ENCODE measurements at places on chromosomes 12 and 14.

DNA sequence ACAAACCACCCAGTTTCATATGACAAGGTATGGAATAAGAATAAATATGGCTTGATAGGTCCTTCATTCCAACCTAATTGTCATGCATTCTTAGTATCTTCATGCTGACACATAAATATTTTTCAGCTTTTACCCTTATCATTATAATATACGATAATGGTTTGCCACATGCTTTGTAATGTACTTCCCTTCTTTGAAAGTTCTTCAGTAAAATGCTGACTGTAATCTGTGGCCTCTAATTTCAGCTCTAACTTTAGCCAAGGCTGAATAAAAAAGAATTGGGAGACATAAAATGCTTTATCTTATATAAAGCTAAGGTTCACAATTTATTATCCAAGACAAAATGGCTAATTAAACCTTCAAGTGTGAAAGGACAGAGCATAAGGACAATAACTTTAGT is 2.6 kb upstream of the MAP4K5 start:
- no peak for DNase-seq

DNA sequence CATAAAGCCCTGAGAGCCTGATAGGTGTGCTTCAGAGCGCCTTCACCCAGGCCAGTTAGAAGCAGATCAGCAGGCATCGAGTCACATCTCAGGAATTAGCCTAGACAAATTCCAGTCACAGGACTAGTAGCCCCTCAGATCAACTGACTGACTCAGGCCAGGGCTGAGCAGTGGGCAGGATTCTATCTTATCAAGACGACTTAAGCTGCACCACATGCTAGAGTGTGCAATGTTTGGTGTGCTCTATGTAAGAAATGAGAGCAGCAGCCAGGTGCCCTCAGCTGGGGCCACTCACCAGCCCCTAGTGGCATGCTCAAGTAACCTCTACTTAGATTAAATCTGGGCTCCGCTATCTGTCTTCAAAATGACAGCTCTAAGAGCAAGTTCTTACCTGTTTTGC is 19.7 kb upstream of the NGB start:
- no peak for DNase-seq

GRCh38 chr12:2764398-2764797 is 30.4 kb upstream of the FKBP4 start:
- DNase-seq, result no peak

DNA sequence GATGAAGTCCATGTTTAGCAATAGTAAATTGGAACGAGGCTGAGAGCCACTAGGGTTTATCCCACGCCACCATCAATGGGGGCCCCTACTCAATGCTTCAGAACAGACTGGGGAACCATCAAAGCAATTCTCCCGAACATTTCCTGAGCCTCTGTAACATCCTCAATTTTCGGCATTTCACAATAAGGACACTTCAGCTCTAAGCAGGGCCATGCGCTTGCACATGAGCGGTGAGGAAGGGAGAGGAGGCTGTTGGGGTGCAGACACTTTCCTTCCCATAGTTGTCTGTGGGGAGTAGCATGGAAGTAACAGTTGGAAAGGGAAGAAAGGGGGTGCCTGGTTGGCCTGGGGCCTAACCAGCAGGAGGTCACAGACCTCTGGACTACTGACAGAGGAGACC is 129.9 kb upstream of the PRMT8 start:
- DNase-seq, result no peak

DNA sequence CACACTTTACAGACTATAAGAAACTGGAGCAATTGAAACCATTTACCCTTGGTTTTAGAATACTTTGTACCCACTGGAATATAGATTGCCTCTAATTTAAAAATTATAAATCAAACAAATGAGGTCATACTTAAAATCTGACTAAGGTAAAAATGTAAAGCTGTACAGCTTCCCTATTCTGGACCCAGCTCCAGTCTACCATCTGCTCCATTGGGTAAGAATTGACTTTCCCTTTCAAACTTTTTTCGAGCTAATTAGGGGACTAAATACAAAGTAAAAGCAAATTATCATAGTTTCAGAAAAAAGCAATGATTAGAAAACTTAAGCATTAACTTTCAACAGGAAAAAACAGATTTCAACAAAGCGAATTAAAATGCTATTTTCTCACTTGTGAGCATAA is 4.3 kb downstream of the KRR1 start:
- DNase-seq, result no peak

DNA sequence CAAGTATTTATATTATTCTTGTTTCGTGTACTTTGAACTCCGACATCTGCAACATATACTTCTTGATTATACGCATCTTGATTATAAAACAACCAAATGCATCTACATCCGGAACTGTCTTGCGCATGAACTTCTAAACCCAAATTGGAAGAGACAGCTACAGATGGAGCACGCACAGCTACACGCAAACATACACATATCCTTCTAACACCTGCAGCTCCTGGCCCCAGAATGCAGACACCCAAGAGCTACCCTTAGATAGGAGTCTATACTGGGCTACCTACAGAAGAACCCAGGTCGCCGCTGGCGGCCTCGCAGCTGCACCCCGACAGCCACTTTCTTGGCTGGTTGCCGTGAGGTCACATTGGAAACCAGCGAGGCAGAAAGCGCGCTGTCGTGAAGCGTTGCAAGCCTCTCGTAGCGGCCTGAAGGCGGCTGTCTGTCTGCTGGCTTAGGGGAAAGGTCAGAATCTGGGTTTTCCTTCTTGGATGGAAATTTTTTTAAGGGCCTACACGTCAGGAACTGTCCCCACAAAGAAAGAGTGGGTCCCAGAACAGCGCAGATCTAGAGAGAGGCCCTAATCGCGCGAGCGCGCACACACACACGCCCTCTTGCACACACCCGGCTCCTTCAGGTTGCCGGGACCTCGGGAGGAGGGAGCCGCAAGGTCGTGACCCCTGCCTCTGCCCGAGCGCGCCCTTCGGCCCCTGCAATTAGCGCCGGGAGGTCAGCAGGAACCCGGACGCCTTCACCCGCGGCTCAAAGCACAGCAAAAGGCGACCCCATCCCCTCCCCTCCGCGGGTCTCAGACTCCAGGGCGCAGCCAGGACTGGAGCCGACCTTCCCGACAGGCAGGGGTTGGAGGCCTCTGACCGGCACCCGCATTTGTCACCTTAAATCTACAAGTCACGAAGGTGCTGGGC is 17.0 kb downstream of the TBX3 start:
- no peak for DNase-seq

DNA sequence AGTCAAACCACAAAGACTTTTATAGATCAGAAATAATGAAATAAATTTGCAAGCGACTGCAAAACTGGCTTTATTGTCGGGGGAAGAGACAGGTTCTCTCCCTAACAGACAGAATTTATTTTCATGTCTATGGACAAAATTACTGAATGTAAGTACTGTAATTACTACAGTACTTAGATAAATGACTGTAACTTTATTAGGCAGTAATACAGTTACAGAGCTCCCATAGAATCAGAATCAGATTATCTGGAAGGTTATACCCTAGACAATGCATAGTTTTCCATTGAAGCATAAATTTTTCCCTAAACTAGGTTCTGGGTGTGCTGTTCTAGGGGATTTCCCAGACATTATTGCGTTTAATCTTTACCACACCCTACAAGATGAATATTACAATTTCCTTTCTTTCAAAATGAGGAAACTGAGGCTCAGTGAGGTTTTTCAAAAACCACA is 114.2 kb downstream of the C12orf75 start:
- no peak for DNase-seq

DNA sequence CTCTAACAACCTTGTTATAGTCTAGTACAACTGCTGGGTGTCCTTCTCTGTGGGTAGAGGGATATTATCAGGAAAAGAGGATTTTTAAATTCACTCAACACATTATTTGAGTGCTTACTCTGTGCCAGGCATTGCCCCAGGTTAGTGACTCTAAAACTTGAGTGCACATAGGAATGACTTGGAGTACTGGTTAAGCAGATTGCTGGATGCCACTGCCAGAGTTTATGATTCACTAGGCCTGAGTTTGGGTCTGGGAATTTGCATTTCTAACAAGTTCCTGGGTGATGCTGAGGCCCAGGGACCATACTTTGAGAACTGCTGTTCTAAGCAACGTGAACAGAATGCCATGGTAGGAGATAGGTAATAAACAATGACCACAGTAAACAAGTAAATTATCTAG is 96.6 kb downstream of the CFAP54 start:
- no peak for DNase-seq

- peak; percentile 20 for DNase-seq
Measured at GRCh38 chr12:98154850-98155249, 360.5 kb upstream of the TMPO start.

- DNase-seq, result no peak
Measured at GRCh38 chr12:103318566-103318965, 177.2 kb downstream of the C12orf42 start.

- no peak for DNase-seq
Measured at GRCh38 chr12:18696971-18697602, 40.7 kb downstream of the PLCZ1 start.

Data from neural crest cell (in vitro differentiated cells).